ENCODE measurements at places on chromosomes 13 and 19. TPM values are rescaled to one million over a fixed set of nuclear protein-coding genes. Genes with fewer than 3 reads are reported as not detected.

PRR22 gene
- 6.4 TPM for total RNA-seq

FCGBP gene
- total RNA-seq: 7.1 TPM

- peak; percentile 52 for DNase-seq
- peaks cover 1% of the 10 kb centered on the region for H3K36me3 ChIP-seq
- peaks cover 4% of the 10 kb centered on the region for H3K4me1 ChIP-seq
- no peak overlapping the region for H3K4me3 ChIP-seq
- H3K27ac ChIP-seq: no peak overlapping the region
Measured at GRCh38 chr19:10471909-10472308, 31.2 kb downstream of the KEAP1 start.

DNA sequence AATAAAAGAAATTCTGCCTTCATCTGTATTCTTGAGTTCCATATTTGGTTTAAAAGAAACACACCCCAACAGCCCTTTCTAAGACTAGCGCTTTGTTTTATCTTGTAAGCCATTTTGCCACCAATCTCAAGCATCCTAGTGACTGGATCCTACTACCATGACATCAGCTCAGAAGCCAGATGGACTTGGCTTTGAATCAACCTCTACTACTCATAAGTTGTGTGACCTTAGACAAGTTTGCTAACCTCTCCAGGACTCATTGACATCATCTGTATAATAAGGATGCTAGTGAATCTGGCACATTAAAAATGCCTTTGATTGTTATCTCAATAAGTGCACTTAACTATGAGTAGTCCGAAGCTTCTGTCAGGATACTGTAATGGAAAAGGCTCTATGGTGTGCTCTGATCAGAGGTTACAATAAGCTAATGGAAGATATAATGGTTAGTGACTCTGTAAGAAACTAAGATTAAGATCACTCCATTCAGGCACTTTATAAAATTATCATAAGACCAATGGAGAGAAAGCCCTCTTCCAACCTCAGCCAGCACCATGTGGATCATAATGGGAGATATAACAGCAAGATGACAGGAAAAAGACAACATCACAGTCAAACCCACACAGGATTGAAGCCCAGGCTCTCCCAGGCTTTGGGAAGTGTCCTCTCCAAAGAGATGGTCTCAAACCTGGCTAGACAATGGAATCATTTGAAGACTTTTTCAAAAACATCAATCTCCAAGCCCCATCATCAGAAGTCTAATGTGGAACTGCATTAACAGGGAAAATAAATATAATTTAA, 180.6 kb upstream of the MIR17HG start:
- no peaks in the 10 kb centered on the region for H3K27me3 ChIP-seq
- no peak for DNase-seq
- H3K36me3 ChIP-seq: no peaks in the 10 kb centered on the region

DNA sequence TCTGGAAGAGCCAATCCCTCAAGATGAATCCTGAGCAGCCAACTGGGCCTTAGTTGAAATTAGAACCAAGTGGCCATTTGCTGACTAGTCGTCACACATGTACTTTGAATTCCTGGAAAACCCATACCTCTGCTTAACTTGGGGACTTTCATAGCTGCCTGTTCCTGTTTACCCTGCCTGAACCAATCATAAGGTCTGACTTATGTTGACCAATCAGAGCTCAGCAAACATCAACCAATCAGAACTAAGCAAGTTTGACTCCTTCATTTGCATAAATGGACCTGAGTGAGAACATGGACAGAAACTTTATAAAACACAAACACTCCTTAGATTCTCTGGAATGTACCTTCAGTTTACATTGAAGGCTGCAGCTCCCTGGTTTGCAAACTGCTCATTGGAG, 50.8 kb downstream of the LATS2 start:
- H3K27me3 ChIP-seq: no peaks in the 10 kb centered on the region
- peak overlapping the region; percentile 31 for H3K27ac ChIP-seq
- no peak for DNase-seq
- H3K36me3 ChIP-seq: peaks cover 3% of the 10 kb centered on the region
- H3K4me1 ChIP-seq: peaks cover 14% of the 10 kb centered on the region

GRCh38 chr13:100483139-100483538, 105.5 kb downstream of the GGACT start:
- H3K4me1 ChIP-seq: peaks cover 19% of the 10 kb centered on the region
- no peak for DNase-seq
- no peaks in the 10 kb centered on the region for H3K27me3 ChIP-seq
- H3K4me3 ChIP-seq: no peak overlapping the region

GRCh38 chr13:45451282-45451681, 13.5 kb upstream of the COG3 start:
- H3K4me1 ChIP-seq: no peaks in the 10 kb centered on the region
- no peak overlapping the region for H3K4me3 ChIP-seq
- H3K27ac ChIP-seq: no peak overlapping the region
